CD4-positive, alpha-beta T cell treated with Interleukin-21 for 1 hour (primary cell): ENCODE measurements at places on chromosomes 5 and 9.

DNA sequence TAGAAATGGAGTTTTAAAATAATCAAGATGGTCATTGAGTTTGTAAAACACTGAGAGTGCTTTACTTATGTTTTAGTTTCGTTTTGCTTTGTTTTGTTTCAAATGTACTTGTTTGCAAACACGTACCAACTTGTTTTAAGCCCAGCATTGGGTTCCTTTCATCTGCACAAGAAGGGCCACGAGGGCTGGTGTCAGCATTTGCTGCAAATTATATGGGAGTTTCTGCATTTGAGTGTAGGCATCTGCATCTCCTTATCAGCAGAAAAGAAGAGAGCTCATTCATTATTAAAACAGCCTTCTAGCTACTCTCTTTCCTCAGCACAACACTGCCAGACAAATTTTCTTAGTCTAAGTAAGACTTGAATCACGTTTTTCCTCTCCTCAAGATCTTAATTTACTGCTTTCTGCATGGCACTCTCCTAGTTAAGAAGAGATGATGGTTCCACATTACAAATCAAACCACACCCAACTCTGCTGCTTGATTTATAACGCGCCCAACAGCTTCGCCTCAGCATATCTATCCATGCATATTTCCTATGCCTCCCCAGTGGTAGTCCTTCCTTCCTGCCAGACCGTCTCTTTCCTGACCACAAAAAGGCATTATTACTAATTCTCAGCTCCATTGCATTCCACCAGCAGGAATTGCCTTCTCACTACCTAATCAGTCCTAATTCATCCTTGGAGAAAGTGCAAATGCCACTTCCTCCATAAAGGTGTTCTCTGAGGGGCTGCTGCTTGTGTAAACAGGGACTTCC, 95.2 kb upstream of the CAST start:
- DNase-seq = no peak

GRCh38 chr5:173618927-173619519, 2.6 kb upstream of the BOD1 start:
- peak; percentile 75 for DNase-seq

GRCh38 chr5:172805736-172806255, 28.3 kb upstream of the ERGIC1 start:
- DNase-seq = no peak

DNA sequence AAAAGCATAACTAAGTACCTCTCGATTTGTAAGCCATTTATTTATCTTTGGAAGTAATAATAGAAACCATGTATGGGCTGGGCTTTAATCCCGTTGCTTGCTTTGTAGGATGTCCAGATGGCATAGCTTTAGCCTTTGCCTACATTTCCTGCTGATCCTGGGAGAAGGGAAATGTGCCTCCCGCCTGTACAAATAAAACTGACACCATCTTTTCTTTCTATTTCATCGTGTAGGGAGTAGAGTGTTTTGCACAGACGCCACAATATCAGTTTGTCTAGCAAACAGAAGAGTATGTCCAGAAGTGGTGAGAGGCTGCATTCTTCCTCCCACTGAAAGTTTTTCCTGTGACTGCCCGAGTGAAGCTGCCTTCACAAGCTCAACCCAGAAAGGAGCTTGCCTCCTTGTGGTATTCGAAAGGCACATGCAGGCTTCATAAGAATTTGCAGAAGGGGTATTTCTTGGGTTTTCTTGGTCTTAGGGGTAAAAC, 24.7 kb upstream of the TJP2 start:
- DNase-seq = no peak

DNA sequence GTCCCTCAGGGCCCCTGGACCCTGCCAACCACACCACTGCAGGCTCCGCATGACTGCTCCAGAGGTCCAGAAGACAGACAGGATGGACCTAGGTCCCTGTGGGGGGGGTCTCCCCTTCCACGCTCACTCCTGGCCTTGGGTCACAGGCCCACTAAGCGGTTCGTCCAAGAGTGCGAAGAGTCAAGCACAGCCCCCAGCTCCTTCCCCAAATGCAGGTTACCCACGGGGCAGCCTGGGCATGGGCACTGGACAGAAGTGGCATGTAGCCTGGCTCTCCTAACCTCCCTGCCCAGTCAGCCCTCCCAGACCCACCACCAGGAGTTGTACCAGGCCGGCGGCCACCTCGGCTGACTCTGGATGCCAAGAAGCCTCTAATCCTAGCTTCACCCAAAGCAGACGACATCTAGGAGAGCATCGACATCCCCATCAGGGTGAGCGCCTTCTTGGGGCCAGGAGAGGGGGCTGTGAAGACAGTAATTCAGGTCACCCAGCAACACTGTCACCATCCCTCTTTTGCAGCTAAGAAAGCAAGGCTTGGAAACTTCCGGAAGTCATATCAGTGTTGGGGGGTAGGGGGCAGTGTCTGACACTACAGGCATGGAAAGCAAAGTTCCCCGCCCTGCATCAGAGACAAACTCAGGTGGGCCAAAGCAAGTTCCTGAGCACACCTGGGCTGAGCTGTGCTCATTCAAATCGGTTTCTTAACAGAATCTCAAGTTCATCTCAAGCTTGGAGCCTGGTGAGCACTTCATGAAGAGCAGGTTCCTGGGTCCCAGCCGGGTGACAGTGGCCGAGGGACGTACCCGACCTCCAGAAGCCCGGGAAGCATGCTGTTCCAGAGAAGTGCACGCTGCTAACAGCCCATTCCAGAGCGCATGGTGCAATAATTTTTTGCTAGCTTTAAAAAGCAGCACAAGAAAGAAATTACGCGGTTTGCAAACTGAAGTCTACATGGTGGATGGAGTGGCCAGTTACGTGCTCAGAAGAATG, 68.7 kb downstream of the SEMA4D start:
- peak; percentile 74 for DNase-seq

DNA sequence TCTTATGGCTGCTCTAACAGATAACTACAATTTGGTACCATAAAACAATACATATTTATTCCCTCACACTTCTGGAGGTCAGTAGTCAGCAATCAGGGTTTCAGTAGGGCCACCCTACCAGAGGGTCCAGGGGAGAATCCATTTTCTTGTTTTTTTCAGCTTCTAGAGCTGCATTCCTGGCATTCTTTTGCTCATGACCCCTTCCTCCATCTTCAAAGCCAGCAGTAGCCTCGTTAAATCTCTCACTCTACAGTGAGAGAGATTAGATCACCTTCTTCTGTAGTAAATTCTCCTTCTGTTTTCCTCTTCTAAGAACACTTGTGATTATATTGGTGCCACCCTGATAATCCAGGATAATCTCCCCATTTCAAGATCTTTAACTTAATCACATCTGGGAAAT, 187.4 kb downstream of the RFK start:
- DNase-seq = no peak

GRCh38 chr5:92519811-92520632, 1061.0 kb downstream of the NR2F1-AS1 start:
- DNase-seq = no peak

- peak; percentile 81 for DNase-seq
Measured at GRCh38 chr5:759111-759751, 25.3 kb downstream of the ZDHHC11B start.

- no peak for DNase-seq
Measured at GRCh38 chr9:116465576-116466270, 221.4 kb upstream of the TRIM32 start.

DNA sequence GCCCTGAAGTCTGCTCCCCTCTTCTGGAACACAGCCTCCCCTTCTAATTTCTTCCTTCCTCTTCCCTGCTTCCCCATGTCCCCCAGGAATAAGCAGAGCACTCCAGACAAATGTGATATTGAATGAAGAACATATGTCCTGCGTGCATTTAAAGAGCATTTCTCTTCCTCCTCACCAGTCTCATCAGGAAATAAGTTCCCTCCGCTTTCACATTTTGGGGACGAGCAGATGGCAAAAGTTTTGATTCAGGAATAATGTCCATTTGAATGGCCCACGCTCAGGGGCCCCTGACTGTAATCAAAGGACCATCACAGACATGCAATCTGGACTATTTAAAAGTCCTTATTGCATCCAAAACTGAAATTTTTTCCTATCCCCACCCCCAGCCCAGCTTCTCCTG, 316.1 kb downstream of the CDK5RAP2 start:
- DNase-seq = no peak

- no peak for DNase-seq
Measured at GRCh38 chr5:135878156-135878620, 17.5 kb downstream of the IL9 start.

- no peak for DNase-seq
Measured at GRCh38 chr9:136255166-136255538, 9.5 kb upstream of the QSOX2 start.

DNA sequence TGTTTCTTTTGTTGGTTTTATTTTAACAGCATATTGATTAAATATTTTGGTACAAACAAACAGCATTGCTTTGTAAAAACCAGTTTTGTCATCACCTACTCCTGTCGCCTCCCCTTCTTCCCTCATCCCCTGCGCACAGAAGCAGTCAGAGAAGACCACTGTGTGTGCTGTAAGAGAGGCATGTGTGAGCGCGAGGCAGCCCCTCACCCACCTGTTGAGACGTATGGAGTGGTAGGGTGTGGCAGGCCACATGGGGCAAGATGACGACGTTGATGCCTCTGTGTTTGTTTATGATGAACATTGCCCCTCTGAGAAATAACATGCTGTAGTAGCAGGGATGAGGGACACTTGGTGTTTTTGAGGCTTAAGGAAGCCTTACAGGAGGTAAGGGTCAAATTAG, 71.3 kb downstream of the GPR21 start:
- DNase-seq = no peak

DNA sequence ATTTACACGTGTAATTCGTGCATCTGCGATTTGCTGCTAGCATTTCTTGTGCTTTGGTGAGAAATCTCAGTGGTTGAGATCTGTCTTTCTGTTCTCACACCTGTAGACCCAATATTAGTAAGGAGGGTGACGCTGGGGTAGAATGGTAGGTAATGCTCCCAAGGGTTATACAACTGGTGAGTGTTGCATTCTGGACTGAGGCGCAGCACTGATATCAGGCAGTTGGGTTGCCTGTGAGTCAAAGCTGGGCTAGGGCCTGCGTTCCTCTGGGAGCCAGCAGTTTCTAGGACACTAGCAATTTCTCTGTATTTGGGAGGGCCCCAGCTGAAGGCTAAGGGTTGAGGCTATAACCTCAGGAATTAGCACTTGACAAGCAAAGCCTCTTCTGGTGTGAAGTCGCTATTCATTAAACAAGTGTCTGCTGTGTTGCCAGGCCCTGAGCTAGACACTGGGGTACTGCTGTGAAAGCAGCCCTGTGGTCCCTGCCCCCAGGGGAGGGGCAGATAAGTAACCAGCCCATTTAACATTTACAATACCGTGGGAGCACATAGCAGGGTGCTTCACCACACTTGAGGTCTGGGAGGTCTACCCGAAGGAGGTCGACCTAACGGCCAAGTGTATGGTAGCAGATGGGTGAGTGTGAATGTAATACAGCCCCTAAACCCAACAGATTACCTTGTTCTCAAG, 28.7 kb downstream of the LARP1 start:
- DNase-seq = no peak

- DNase-seq = peak; percentile 17
Measured at GRCh38 chr9:133955821-133956411, 36.2 kb downstream of the VAV2 start.

- DNase-seq = no peak
Measured at GRCh38 chr9:76827296-76828080, 63.2 kb downstream of the PCA3 start.

DNA sequence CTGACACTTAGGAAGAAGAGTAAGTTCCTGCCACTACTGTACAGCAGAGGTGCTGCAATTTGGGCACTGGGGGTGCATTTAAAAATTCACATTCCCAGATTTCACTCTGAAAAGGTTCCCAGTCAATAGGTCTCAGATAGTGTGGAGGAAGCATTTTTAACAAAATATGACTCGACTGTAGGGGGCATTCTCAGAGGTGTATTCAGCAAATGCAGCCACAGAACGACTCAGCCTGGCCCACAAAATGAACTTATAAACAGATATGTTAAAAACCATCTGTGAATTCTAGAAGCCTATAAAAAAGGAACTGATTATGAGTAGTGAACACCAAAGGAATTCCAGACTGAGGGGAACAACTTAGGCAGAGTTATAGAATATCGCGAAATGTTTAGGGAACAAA, 31.1 kb downstream of the MLLT3 start:
- no peak for DNase-seq

DNA sequence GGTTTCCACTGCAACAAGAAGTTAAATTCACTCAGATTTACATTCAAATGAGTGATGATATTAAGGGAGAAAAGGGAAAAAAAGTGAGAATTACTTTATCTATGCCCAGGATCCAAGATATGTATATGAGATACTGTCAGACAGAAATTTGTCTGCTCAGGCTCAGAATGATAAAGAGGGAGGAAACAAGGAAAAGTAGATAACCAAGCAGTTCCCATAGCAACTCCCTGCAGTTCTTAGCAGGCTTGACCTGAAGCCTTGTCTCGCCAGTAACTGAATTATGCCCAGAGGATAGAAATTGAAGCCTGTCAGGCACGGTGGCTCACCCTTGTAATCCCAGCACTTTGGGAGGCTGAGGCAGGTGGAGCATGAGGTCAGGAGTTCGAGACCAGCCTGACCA, 304.4 kb downstream of the TLE1 start:
- DNase-seq = no peak

- no peak for DNase-seq
Measured at GRCh38 chr5:154834053-154834452, 16.4 kb downstream of the FAXDC2 start.

GRCh38 chr5:83294246-83294645, 177.3 kb upstream of the VCAN start:
- no peak for DNase-seq

- no peak for DNase-seq
Measured at GRCh38 chr5:179234563-179235135, 110.6 kb downstream of the ADAMTS2 start.

DNA sequence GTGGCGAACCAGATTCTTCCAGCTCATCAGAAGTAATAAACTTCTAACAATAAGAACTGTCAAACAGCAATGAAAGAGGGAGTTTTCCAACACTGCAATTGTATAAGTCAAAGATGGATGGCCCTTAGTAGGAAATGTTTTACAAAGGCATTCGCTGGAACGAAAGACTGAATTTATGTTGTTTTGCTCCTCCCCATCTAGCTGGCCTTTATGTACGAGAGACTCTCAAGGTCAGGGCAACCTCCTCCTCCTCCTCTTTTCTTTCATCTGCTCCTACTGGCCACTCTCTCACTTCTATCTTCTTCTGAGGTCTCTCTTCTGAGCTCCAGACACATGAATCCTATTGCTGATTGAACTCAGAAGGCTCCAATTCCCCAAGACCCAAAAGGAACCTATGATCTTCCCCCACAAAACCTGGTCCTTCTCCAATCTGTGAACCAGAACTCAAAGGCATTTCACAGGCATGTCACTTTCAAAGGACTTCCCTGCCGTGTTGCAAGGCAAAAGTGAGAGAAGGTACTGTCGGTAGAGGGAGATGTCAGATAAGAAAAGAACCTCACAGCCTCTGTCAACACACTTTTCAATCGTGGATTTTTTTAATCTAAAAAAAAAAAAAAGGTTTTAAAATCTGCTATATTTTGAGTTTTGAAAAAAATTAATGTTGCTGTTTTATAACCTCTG, 28.5 kb upstream of the PUM3 start:
- DNase-seq = peak; percentile 32
